ENCODE measurements at places on chromosomes 11 and 22. TPM values are rescaled to one million over a fixed set of nuclear protein-coding genes. Genes with fewer than 3 reads are reported as not detected.

The MS4A2 gene
- total RNA-seq: not detected

The VWCE gene
- total RNA-seq: 3.3 TPM

The OR52H1 gene
- total RNA-seq: 0.82 TPM

The DDTL gene
- total RNA-seq: 3.8 TPM

The ART1 gene
- total RNA-seq: not detected

The TMEM45B gene
- total RNA-seq: 0.64 TPM

The CARNS1 gene
- 0.18 TPM for total RNA-seq

The MLC1 gene
- total RNA-seq: 33.1 TPM

The SYCE3 gene
- not detected for total RNA-seq

The CD3G gene
- total RNA-seq: not detected

The OR52E8 gene
- total RNA-seq: not detected

The SEC14L6 gene
- total RNA-seq: 2.0 TPM

The OR8G1 gene
- total RNA-seq: not detected

The GSTT2B gene
- 0.36 TPM for total RNA-seq

The FXYD6 gene
- total RNA-seq: 93.6 TPM

The C22orf23 gene
- 1.4 TPM for total RNA-seq

The GGT5 gene
- 2.3 TPM for total RNA-seq

The DENND6B gene
- 19.6 TPM for total RNA-seq

The BTBD18 gene
- not detected for total RNA-seq

The BEST1 gene
- total RNA-seq: 1.9 TPM

Measured in cerebellum (tissue), 4 donors.